Fibroblast of villous mesenchyme (primary cell): ENCODE measurements at places on chromosomes 2 and 18. TPM values are rescaled to one million over a fixed set of nuclear protein-coding genes. Genes with fewer than 3 reads are reported as not detected.

GRCh38 chr2:127400897-127401756 is 13.4 kb upstream of the MAP3K2 start:
- peak; percentile 72 for DNase-seq

DNA sequence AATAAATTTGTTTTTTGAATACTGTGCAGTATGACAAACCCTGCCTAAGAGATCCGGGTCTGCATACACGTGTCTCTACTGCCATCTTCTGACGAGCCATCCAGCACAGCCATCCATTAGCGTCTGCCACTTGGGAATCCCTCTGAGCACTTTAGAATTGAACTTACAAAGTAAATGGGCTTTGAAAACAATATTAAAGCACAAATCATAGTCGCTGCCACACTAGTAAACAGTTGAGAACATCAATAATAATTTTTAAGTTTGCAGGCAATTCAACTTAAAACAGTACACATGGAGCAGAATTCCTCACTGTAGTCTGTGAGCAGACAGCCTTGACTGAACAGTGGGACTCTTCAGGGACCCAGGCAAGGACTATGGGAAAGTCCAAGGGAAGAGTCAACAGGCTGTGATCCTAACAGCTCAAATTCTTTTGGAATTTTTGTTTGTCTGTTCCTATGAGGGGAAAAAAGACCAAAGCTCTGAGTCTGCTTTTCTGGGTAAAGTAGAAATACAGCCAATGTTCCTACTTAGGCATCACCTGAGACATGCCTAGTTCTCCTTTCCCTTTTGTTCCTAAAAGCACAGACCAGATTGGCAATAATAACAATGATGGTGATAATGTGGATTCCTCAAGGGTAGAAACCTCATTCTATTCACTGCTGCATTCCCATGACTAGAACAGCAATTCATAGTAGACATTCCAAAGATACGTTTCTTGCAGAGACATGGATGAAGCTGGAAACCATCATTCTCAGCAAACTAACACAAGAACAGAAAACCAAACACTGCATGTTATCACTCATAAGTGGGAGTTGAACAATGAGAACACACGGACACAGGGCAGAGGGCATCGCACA is 92.9 kb downstream of the MREG start:
- DNase-seq: peak; percentile 84

DNA sequence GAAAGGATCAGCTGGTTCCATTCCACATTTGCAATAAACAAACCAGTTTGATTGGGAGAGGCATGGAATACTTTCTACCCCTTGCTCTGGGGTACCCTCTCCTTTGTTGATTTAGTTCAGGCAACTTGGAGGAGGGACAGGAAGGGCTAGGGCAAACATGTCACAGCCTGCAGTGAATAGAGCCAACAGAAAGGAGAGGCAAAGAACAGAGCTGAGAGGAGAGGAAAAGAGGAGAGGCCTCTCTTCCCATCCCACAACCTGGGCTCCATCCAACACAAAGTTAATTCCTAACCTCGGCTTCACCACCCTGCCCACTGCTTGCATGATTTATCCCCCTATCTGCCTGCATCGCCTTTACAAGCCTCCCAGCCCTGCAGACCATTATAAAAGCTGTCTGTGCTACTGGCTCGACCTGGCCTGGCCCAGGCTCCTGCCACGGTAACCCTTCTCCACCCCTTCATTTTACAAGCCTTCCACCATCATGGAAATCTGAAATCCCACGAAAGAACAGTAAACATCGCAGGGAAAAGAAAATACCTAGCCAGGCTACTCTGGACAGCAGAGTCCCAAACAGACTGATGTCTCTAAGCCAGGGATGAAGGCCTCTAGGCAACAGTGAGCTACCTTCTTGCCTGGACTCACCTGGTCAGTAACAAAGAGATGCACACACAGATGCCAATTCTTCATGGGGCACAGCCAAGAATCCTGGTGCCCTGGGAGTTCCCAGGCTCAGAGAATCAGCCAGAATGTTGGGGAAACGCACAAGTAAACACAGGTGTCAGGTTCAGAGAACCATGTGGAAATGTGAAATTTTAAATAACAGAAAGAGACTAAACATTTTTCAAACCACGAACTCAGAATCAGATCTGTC is 43.6 kb downstream of the NHEJ1 start:
- no peak for DNase-seq

- DNase-seq: no peak
Measured at GRCh38 chr2:217418090-217418489, 558.2 kb upstream of the TNP1 start.

- DNase-seq: peak; percentile 14
Measured at GRCh38 chr2:100589527-100589926, 26.7 kb downstream of the PDCL3 start.

DNA sequence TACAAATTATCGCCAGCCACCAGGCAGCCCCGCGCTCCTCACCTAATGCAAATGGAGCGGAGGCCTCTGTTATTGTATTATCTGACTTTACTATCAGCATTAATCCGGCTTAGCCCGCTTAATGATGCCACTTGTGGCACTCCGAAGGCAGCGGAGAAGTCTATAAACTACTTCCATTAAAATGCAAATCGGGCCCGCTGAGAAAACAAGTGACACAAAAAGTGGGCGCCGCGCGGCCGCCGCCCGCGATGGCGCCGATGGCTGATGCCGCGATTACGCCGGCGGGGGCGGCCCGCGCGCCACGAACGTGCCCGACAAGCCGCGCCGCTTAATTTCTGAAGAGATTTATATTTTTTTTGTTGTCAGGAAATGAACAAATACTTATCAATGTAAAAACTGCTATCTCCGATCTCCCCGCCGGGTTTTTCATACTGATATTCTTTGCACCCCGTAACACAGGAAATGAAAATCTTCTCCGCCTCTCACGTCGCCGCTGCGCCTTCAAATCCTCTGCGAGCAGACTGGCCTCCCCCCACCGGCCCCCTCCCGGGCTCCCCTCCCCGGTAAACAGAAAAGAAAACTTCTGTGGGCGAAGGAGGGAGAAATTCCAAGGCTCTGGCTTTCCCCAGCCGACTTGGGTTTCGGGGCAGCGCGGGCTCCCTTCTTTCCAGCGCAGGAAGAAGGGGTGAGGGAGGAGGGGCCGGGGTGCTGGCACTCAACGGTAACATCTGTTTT is 221.8 kb downstream of the INSIG2 start:
- DNase-seq: peak; percentile 13

GRCh38 chr2:170685591-170685990 is 29.5 kb upstream of the SP5 start:
- DNase-seq: no peak

GRCh38 chr18:72692086-72692485 is 147.9 kb upstream of the CBLN2 start:
- DNase-seq: no peak

DNA sequence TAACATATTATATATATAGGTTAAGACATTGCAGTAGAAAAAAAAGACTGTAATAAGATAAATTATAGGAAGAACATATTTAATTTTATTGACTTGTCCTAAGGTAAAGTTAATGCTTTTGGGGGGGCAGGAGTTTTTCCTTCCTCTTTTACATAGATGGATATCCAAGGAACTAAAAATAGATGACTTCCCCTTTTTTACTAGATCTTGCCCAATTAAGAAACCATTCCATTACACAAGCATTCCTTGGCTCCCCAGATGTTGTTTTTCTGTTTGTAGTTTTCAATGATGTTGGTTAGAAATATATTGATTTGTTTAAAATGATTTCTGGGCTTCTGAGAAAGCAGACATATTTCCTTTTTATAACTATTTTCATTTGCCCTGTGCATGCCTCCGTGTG is 22.4 kb upstream of the PMAIP1 start:
- DNase-seq: peak; percentile 58

GRCh38 chr2:26845021-26845420 is 2.9 kb upstream of the DPYSL5 start:
- DNase-seq: no peak

- no peak for DNase-seq
Measured at GRCh38 chr2:98883780-98884211, 52.2 kb downstream of the CRACDL start.

DNA sequence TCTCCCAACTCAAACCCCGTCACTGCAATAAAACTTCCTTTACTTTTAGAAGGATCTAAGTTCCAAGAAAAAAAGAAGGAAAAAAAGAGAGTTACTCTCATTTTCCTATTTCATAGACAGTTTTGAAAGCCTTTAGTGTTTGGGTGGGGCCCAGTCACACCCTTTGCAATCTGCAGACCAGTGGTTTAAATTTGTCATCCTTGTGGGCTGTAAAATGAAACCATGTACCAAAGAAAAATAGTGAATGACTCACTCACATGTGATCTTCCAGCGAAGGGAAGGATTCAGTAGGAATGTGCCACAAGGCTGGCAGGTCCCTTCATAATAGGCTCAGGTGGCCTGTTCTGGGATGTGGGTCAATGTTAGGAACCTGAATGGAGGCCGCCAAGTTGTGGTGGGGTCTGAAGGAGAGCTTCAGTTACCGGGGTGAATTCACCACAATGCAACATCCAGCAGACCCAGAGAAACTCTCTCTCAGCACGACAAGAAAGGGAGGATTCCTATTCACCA is 28.3 kb downstream of the ANXA4 start:
- peak; percentile 94 for DNase-seq

Gene RAB3GAP1
- 73.4 and 100 TPM in 2 replicates for total RNA-seq

Gene UGT1A3
- total RNA-seq: not detected in 2 replicates

Gene LYPD6B
- total RNA-seq: 1.9 and 3.0 TPM in 2 replicates

Gene IL1RN
- total RNA-seq: not detected in 2 replicates

Gene SMIM21
- not detected in 2 replicates for total RNA-seq

Gene FBXO48
- 0.32 and 0.86 TPM in 2 replicates for total RNA-seq
